Activated CD8-positive, alpha-beta T cell treated with anti-CD3 and anti-CD28 coated beads for 36 hours (primary cell): ENCODE measurements at places on chromosomes 4 and X. TPM values are rescaled to one million over a fixed set of nuclear protein-coding genes. Genes with fewer than 3 reads are reported as not detected.

Gene ABCB7
- 52.0 TPM for total RNA-seq

DNA sequence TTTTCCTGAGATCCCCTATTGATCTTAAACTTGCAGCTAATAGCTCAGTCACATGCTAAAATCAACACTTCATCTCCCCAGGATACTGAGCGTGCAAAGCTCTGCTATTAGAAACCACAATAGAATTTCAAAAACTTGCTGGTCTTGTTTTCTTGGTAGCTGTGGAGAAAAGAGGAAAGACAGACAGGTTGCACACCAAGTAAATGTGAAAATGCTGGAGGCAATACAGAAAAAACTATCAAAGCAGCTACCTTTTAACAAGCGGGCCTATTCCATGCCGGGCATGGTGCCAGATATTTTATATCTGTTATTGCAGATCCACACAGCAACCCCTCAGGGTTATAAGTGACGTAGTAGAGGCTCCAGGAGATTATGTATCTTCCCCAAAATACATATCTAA is 171.9 kb downstream of the DCTD start:
- no peak overlapping the region for H3K27ac ChIP-seq
- peaks cover 2% of the 10 kb centered on the region for H3K27me3 ChIP-seq
- no peak for DNase-seq
- no peaks in the 10 kb centered on the region for H3K36me3 ChIP-seq
- H3K4me1 ChIP-seq: no peaks in the 10 kb centered on the region
- no peak overlapping the region for H3K4me3 ChIP-seq

Gene GABRG1
- total RNA-seq: not detected

GRCh38 chr4:122086338-122087065 is 65.6 kb upstream of the BLTP1 start:
- no peaks in the 10 kb centered on the region for H3K36me3 ChIP-seq
- H3K27me3 ChIP-seq: peaks cover 6% of the 10 kb centered on the region
- no peak overlapping the region for H3K27ac ChIP-seq
- no peak for DNase-seq
- no peaks in the 10 kb centered on the region for H3K4me1 ChIP-seq

GRCh38 chr4:173656898-173657297 is 126.9 kb upstream of the HAND2 start:
- no peaks in the 10 kb centered on the region for H3K4me1 ChIP-seq
- H3K27me3 ChIP-seq: peaks cover 4% of the 10 kb centered on the region
- no peak overlapping the region for H3K27ac ChIP-seq
- no peak overlapping the region for H3K4me3 ChIP-seq
- H3K36me3 ChIP-seq: no peaks in the 10 kb centered on the region
- DNase-seq: no peak

DNA sequence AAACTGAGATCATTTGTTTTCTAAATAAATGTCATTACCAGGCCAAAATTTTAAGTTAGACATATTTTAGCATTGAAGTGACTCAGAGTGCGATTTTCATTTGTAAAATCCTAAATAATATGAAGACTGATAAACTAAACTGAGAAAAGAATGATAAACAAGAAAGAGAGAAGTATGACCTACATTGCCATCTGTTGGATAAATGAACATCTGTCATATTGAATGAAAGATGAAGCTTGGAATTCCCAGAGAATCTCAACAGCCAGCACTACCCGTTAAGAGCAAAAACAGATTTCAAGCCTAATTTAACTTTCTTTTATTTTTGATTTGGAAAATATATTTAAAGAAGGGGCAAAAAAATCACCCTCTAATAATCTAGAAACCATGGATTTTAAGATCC is 591.0 kb upstream of the ATOH1 start:
- no peaks in the 10 kb centered on the region for H3K36me3 ChIP-seq
- no peak overlapping the region for H3K27ac ChIP-seq
- H3K4me3 ChIP-seq: no peak overlapping the region
- H3K27me3 ChIP-seq: no peaks in the 10 kb centered on the region
- H3K4me1 ChIP-seq: no peaks in the 10 kb centered on the region

DNA sequence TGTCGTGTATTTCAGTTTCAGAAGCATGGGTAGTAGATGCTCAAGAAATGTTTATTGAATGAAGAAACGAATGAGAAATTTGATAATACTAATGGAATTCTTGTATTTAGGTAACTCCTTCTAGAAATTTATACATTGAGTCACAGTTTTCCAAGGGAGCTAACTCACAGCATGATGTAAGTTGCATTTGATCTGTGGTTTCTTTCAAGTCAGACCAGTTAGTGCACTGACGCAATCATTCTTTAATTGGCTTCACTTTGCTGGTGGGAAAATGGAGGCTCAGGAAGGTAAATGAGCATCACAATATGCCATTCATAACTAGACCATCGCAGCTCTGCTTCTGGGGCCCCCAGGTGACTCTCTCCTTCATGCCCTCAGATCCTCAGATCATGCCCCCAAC is 17.3 kb upstream of the CWH43 start:
- DNase-seq: no peak
- no peak overlapping the region for H3K27ac ChIP-seq
- no peaks in the 10 kb centered on the region for H3K4me1 ChIP-seq
- H3K4me3 ChIP-seq: no peak overlapping the region
- H3K27me3 ChIP-seq: no peaks in the 10 kb centered on the region
- no peaks in the 10 kb centered on the region for H3K36me3 ChIP-seq

Gene FSTL5
- not detected for total RNA-seq

DNA sequence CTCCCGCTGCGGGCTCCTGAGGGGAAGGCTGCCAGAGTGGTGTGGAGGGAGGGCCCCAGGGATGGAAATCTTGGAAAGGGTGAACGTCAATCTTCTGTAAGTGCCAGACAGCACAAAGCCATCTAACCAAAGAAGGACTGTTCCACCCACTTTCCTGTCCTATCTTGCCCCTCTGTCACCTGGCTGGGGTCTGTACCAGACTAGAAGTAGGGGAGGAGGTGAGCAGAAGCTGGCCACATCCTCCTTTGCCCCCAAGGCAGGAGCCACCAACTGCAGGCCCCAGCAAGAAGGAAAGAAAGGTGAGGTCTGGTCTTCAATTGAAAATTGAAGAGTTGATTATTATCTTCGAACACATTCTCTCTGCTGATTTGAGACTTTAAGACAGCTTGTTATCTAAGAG is 214.4 kb upstream of the LEF1 start:
- H3K27me3 ChIP-seq: peaks cover 1% of the 10 kb centered on the region
- no peaks in the 10 kb centered on the region for H3K36me3 ChIP-seq
- no peak overlapping the region for H3K4me3 ChIP-seq
- no peak overlapping the region for H3K27ac ChIP-seq

Gene SHROOM3
- not detected for total RNA-seq

Gene ENPP6
- total RNA-seq: 0.27 TPM

DNA sequence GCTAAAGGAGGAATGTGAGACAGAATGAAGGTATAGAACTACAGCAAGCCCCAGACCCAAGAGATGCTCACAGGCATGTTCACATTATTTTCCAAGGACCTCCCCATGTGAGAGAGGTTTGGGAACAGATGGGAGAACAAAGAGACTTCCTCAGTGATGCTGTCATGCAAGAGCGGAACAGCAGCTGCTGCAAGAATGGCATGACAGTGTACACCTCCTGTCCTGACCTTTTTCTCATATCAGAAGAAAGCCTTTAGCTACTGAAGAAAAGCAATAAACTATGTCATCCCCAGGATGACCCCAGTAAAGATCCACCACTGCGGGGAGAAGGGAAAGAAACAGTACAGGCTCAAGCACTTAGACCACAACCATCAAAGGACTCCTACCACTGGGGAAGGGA is 7.2 kb downstream of the PRDM5 start:
- no peaks in the 10 kb centered on the region for H3K36me3 ChIP-seq
- peaks cover 12% of the 10 kb centered on the region for H3K4me1 ChIP-seq
- H3K4me3 ChIP-seq: no peak overlapping the region

DNA sequence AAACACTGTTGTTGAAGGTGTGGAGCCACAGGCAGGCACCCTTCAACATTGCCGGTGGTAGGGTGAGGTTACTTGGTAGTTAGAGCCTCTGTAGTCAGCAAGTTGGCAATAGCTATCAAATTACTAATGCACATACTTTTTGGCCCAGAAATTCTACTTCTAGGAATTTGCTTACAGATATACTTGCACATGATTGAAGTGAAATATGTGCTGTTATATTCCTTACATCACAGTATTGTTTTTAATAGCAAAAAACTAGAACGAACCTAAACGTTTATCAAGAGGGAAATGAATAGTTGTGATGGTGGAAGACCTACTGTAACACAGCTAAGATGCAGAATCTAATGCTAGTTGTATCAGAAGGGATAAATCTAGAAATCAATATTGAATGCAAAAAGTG is 7.7 kb upstream of the PJA1 start:
- H3K27me3 ChIP-seq: peaks cover 1% of the 10 kb centered on the region
- no peak overlapping the region for H3K27ac ChIP-seq
- DNase-seq: no peak
- H3K4me3 ChIP-seq: no peak overlapping the region
- no peaks in the 10 kb centered on the region for H3K36me3 ChIP-seq

- H3K27ac ChIP-seq: no peak overlapping the region
- no peaks in the 10 kb centered on the region for H3K36me3 ChIP-seq
- H3K27me3 ChIP-seq: no peaks in the 10 kb centered on the region
- no peaks in the 10 kb centered on the region for H3K4me1 ChIP-seq
Measured at GRCh38 chrX:41314881-41315280, 19.1 kb upstream of the DDX3X start.

DNA sequence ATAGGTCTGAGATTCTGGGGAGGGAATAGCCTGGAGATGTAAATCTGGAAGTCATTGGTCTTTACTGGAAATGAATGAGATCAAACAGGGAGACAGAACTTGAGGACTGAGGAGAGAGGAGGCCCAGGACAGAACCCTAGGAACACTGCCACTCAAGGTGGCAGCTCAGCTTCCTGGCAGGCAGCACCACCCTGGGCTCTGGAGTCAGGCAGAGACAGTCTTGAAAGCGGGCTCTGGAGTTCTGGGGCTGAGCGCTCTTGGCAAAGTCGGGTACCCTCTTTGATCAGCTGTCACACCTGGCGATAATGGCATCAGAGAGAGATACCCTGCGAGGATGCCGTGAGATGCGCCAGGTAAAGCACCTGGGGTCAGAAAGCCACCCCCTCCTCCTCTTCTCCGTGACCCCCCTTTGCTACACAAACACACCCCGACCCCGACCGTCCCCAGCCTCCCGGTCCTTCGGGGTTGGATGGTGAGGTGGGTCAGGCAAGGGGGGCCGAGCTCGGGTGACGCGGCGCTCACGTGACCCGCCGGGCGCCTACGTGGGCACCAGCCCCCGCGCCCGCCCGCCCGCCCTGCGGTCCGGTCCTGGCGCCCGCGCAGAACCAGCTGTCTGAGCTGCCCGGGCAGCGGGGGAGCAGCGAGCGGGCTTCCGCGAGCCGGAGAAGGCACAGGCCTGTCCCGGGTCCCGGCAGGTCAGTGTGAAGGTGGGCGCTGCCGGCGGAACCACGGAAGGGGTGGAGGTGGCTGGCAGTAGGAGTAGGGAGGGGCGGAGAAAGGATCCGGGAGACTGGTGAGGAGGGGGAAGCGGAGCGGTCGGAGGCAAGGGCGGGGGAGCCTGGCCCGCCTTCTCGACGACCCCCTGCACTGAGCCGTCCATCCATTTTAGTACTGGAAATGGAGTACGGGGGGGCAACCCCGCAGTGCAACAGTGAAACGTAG is at the start of gene TCEAL3:
TSS of gene TCEAL3 (plus strand) at position 600 of the 942 bp plus-strand sequence. CDS start 1,102 bp downstream, outside the sequence.
- no peaks in the 10 kb centered on the region for H3K27me3 ChIP-seq
- H3K36me3 ChIP-seq: peaks cover 4% of the 10 kb centered on the region
- peak within 1 kb of the TSS; percentile 76 for H3K4me3 ChIP-seq
- DNase-seq: peak; percentile 27

Gene CT45A10
- not detected for total RNA-seq

Gene HAUS7
- total RNA-seq: 47.2 TPM

DNA sequence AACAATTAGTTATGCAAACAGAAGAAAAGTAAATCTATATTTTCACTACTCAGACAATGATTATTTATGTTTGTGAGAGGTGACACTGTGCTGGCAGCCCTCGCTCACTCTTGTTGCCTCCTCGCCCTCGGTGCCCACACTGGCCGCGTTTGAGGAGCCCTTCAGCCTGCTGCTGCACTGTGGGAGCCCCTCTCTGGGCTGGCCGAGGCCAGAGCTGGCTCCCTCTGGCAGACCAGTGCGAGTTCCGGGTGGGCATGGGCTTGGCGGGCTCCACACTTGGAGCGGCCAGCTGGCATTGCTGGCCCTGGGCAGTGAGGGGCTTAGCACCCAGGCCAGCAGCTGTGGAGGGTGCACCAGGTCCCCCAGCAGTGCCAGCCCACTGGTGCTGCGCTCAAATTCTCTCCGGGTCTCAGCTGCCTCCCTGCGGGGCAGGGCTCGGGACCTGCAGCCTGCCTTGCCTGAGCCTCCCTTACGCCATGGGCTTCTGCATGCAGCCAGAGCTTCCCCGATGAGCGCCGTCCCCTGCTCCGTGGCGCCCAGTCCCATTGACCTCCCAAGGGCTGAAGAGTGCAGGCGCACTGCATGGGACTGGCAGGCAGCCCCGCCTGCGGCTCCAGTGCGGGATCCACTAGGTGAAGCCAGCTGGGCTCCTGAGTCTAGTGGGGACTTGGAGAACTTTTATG is 902.6 kb downstream of the PDHA2 start:
- no peaks in the 10 kb centered on the region for H3K36me3 ChIP-seq
- no peak overlapping the region for H3K27ac ChIP-seq
- no peaks in the 10 kb centered on the region for H3K27me3 ChIP-seq
- H3K4me1 ChIP-seq: no peaks in the 10 kb centered on the region
- H3K4me3 ChIP-seq: no peak overlapping the region

DNA sequence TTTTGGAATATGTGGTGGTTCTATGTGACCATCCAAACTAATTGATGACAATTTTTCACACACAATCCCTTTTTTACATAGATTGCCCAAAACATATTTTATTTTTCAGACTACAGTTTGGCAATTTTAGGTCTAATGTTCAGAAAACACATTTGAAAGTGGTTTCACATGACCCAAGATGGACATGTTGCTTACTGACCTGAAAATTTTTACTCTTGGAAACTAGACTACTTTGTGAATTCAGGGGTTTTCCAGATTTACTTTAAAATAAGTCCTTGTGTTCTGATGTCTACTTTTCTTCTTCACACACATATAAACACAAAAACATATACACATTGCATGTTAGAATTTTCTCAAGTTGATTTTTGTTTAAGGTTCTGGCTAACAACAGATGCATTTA is 79.5 kb downstream of the HMGB2 start:
- DNase-seq: no peak
- no peaks in the 10 kb centered on the region for H3K27me3 ChIP-seq

Gene GAGE12J
- total RNA-seq: not detected

GRCh38 chr4:3285558-3286334 is 7.1 kb upstream of the RGS12 start:
- no peak overlapping the region for H3K27ac ChIP-seq
- DNase-seq: no peak
- no peak overlapping the region for H3K4me3 ChIP-seq
- peaks cover 19% of the 10 kb centered on the region for H3K27me3 ChIP-seq
- H3K36me3 ChIP-seq: no peaks in the 10 kb centered on the region

DNA sequence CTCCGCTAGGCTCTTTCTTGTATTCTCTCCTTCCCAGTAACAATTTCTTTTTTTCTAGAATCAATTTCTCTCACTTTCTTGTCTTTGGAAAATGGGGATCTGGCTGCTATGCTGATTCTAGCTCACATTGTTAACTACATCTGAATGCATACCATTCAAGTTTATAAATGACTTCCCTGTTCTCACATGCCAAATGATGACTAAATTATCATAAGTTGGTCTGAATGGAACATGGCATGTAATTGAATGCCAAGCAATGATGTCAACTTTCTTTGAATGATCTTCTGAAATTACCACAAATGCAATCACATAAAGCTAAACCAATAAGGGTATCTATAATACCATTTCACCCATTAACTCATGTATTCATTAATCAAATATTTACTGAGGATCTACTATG is 2.7 kb upstream of the ITM2A start:
- no peak overlapping the region for H3K4me3 ChIP-seq
- no peak overlapping the region for H3K27ac ChIP-seq
- H3K36me3 ChIP-seq: peaks cover 3% of the 10 kb centered on the region
- DNase-seq: no peak

Gene SLC6A8
- 2.7 TPM for total RNA-seq

Gene TEX13B
- total RNA-seq: not detected
